ENCODE measurements at places on chromosomes 13 and 19.

DNA sequence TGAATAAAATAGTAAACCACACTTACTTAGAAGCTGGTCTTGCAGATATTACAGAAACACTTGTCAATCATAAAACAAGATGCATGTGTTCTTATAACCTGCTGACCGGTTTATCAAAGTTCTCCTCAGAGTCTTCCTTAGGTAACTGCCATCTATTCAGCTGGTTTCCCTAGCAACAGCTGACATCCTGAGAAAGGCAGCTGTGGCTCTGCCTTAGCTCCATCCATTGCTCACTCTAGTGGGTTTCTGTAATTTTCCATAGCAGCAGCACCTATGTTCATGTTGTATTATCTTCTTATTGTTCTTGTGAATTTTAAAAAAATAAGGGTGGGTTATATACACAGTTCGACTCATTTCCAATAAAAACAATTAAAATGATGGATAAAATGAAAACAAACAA, 87.8 kb downstream of the RAP2A start:
- DNase-seq = no peak

DNA sequence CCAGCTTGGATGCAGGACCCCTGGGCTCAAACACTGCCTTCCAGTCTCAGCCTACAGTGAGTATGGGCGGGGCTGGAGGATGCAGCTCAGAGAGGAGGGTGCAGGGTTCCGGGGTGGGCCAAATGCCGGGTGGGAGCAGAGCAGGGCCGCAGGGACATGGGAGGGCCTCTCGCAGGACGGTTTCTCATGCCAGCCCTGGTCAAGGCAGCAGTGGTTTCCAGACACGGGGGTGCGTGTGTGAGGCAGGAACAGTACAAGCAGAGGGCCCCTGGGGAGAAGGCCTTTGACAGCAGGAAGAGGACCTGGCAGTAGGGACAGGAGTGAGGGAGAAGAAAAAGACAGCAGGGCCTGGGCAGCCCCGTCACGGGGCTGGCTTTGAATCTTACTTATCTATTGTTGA, 34.1 kb downstream of the CRTC1 start:
- no peak for DNase-seq

DNA sequence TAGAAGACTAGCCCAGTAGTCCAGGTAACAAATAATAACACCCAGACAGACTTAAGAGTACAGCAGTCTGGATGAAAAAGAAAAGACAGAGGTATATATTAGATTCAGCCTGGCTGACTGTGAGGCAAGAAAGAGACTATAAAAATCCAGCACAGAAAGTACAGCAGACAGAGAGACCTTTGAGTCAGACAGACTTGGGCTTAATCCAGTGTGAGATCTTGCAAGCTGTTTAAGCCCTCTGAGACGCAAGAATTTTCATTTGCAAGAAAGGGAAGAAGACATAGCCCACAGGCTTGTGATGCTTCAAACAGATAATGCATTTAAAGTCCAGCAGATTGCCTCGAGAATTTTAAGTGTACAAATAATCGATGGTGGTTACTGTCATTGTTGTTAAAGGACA, 471.4 kb downstream of the LIG4 start:
- no peak for DNase-seq

- DNase-seq = peak; percentile 67
These were observed at the start of gene GADD45GIP1 for GRCh38 chr19:12956446-12957388. GADD45GIP1 (minus strand) TSS chr19:12957223; CDS start chr19:12957212, 11 bp downstream.

DNA sequence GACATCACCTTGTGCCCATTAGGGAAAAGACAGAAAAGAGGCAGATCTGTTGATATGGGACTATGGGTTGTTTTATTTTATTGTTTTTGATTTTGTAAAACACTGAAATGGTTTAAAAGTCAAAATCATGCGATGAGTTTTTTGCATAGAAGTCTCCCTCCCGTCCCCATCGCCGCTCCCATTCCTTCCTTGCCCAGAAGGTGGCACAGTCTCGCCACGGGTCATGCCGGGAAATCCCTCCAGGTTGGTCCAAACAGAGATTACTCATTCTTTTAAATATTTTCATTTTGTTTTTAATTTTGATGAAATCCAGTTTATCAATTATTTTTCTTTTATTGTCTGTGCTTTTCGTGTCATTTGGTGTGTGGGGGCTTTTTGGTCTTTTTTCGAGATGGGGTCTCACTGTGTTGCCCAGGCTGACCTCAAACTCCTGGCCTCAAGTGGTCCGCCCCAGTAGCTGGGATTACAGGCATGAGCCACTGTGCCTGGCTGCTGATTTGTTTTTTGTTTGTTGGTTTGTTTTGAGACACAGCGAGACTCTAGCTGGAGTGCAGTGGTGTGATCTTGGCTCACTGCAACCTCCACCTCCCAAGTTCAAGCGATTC, 9.2 kb downstream of the PGPEP1 start:
- no peak for DNase-seq

DNA sequence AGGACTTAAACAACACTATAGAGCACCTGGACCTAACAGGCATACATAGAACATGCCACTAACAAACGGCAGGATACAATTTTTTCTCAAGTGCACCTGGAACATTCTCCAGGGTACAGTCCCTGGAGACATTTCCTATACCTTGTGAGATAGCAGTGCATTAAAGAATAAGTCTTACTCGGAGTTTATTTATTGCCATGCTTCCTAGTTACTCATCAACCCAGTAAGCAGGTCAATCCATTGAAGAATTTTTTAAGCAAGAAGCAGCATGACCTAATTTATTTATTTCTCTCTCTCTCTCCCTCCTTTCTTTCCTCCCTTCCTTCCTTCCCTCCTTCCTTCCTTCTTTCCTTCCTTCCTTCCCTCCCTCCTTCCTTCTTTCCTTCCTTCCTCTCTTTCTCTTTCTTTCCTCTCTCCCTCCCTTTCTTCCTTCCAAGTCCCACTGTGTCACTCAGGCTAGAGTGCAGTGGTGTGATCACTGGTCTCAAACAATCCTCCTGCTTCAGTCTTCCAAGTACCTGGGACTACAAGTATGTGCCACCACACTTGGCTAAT, 6.6 kb upstream of the TFDP1 start:
- no peak for DNase-seq

- DNase-seq = peak; percentile 51
These were observed 702 bp downstream of the PTH2 start for GRCh38 chr19:49422407-49423070.

- DNase-seq = no peak
These were observed 640.1 kb upstream of the KLF12 start for GRCh38 chr13:74774264-74774663.

- no peak for DNase-seq
These were observed 17.2 kb downstream of the ACTN4 start for GRCh38 chr19:38664503-38665211.

DNA sequence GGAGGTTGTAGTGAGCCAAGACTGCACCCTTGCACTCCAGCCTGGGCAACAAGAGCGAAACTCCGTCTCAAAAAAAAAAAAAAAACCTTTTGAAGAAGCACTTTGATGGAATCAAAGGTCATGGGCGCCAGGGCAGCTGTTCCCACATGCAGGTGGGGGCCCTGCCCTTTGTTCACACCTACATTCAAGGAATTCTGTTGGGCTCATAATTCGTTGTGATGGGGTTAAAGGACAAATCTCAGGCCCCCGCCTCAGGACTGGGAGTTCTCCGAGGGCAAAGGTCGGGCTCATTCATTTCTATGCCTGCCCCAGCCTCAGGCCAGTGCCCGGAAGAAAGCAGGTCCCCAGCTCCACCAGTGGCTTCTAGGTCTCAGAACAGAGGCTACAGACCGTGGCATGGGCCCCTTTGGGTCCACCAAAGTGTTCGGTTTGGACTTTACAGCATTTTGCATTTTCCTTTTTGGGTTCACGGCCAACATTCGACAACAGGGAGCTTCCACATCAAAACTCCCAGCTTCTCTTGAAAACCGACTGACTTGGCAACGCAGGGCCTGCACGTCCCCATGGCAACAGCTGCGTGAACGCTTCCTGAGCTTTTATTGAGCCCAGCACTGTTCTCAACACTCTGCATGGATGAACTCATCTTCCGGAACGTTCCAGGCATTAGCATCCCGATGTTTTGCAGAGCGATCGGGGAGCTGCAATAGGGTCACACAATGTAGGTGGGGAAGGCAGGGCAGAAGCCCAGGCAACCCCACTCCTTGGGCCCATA, 10.1 kb upstream of the GTF2F1 start:
- DNase-seq = no peak
